ENCODE measurements at places on chromosomes 1 and 21.

DNA sequence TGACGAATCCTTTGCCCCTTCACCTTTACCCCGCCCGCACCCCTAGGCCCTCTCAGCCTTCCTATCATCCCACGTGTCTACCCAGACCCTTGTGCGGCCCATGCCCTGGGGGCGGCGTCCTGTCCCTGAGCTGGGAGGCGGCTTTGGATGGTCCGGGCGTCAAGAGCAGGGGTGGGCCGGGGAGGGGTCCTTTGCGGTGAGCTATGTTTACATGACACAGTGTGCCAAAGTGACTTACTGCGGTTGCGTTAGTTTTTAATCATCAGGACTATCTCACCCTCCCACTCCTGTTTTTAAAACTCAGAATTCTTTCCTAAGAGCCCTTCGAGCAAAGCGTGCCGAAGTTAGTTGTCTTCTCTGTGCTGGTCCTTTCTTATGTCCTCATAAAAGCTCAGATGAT lies 144.6 kb downstream of the PGBD5 start:
- DNase-seq = no peak

- DNase-seq = no peak
Observed at GRCh38 chr1:37753473-37754321, 11.2 kb downstream of the EPHA10 start.

GRCh38 chr1:150696162-150696561 lies 792 bp downstream of the GOLPH3L start:
- no peak for DNase-seq

- DNase-seq = no peak
Observed at GRCh38 chr1:206633708-206634121, 1.6 kb upstream of the DYRK3 start.

GRCh38 chr1:201763455-201764140 lies 65.4 kb upstream of the IPO9 start:
- DNase-seq = no peak

DNA sequence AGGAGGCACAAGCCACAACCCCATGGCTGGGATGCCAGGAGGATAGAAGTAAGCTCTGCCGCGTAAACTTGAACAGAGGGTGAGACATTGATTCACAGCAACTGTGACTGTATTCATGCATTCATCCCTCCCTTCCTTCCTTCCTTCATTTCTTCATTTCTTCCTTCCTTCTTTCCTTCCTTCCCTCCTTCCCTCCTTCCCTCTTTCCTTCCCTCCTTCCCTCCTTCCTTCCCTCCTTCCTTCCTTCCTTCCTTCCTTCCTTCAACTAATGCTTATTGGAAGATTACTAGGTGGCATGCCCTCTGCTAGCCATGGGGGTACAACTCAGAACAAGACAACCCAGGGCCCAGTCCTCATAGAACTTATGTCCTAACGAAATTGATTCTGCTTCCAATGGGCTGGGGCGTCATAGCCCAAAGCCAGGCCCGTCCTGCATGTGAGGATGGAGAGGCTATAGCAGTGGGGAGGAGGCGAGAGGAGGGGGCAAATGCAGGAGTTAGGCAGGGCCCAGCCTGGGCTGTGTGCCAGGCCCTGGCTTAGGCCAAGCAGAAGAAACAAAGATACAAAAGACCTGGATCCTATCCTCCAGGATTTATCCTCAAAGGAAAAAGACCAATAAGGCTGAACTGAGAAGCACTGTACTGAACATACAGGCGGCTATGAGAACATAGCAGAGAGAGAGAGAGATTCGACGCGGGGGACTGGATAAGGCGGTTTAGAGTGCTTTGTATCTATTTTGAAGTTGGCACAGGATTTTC lies 24.4 kb upstream of the PAXBP1 start:
- no peak for DNase-seq

DNA sequence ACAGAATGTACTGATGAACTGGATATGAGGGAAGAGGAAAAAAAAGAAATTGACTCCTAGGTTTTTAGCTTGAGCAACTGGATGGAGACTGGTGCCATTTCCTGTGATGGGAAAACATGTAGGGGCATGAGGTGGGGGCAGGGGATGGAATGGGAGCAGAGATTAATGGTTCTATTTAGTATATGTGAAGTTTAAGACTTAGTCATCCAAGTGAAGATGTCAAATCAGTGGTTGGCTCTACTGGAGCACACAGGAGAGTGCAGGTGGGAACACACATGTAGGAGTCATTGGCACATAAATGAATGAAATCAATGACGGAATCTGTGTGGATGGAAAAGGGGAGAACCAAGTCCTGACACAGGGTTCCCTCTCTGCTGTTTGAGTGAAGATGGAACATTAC lies 224.4 kb upstream of the COA6 start:
- no peak for DNase-seq

GRCh38 chr1:159076438-159077119 lies at the start of gene AIM2:
AIM2 (minus strand) TSS chr1:159076766; CDS start chr1:159073499, 3,267 bp downstream.
- DNase-seq = peak; percentile 49

DNA sequence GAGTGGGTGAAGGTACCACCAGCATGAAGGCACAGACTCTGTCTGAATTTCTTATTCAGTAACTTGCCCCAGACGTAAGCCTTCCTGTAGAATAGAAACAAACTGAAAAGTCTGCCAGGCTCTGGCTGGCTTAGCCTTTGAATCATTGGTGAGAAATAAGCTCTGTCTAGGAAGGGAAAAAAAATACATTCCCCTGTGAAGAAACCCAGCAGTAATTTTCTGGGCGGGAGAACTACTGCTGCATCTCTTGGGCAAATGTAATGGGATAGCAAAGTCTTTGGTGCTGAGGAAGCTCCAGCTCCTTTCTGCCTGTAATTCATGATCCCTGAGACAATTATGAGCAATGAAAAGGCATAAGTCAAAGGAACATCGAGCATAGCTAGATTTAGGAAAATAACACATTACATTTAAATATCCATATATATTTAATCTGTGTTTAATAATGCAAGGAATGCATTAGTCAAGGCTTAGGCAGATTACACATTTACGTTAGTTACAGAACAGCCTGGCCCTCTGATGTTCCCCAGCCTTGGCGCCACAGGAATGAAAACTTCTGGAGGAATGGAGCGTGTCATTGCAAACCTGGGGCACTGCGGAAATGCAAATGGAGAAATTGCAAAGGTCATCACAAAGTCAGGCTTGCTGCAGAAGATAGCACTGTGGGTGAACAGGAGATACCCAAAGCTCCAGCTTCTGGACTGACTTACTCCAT lies 216.3 kb upstream of the CAMK1G start:
- DNase-seq = no peak

DNA sequence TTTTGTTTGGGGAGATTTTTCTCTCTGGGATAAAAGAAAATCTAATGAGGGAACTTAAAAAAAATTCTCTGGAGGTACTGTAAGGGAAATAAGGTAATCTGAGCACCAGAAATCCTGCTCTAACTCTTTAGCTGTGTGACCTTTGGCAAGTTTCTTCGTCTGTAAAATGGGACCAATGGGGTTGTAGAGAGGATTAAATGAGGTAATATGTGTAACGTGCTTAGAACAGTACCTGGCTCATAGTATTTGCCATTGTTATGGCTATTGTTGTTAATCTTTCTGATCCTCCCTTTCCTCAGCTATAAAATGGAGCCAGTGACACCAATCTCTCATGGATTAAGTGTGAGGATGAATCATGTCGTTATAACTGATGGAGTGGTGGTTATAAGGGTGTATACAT lies 845 bp upstream of the KLHDC8A start:
- no peak for DNase-seq

- no peak for DNase-seq
Observed at GRCh38 chr1:246576709-246577032, 10.4 kb downstream of the CNST start.

DNA sequence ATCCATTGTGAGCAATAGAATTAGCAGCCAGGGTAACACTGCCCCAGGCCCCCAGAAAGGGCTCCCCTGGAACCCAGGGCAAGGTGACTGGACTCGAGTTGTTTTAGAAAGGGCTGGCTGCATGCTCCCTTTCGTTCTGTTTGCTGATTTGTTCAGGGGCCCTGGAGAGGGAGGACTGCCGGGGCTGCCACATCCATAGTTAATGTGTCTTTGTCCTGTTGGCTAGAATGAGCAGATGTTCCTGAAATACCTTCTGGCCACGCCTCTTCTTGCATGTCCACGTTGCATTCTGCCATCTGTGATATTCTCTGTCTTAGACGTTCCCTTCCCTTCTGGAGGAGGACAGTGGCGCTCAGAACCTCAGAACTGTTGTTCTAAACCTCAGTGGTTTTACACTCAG lies 118.8 kb downstream of the AJAP1 start:
- DNase-seq = no peak

All from activated CD4-positive, alpha-beta T cell treated with anti-CD3 and anti-CD28 coated beads, Interleukin-2, amount 50 U/mL, for 1 hour (primary cell).